Fibroblast of pulmonary artery (primary cell): ENCODE measurements at places on chromosomes 2 and 18.

DNA sequence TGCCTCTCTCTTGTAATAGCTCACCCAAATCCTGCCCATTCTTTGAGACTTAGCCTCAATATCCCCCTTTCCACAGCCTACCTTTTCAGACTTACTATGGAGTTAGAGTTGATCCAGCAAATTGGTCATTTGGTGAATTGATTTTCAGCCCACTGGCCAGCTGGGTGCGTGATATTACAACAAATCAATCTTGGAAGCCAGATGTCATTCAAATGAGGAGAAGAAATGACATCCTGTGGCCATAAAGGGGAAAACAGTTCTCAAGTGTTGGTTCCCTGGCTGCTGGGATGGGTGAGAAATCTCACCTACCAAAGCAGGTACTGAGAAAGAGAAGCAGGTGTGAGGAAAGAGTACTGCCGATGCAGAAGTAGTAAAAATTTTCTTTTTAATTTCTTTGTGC is 36.7 kb upstream of the FOXI3 start:
- DNase-seq: no peak

- DNase-seq: peak; percentile 63
Observed at GRCh38 chr18:63511285-63511684, 30.9 kb upstream of the SERPINB12 start.

GRCh38 chr2:2839393-2839781 is 508.3 kb upstream of the MYT1L start:
- DNase-seq: no peak

GRCh38 chr2:67485431-67485830 is 88.3 kb downstream of the ETAA1 start:
- peak; percentile 51 for DNase-seq

DNA sequence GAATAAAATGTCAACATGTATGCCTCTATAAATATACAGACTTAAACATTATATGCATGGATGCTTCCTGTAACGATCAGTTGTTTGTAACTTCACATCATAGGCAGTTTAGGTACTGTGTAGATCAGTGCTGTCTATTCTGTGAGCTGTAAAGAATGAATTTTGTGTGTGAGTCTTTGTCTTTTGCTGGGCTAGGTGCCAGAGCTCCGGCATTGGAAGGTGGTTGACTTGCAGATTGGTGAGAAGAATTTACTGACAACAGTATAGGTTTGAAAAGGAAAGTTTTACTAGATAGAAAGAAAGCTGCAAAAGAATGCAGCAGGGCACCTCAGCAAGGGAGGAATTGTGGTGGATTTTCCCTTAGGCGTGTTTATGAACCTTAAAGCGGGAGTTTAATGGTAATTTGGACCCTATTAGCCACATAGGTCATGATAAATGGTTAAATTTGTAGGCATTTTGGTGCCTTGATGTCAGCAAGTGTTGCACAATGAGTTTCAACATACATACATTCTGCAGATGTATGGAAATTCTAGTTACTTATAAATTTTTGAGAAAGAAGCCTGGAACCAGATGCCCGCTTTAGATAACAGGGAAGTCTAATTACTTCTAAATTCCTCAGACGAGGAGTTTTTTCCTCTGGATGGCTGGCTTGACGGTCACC is 6.7 kb upstream of the QPCT start:
- no peak for DNase-seq

- peak; percentile 92 for DNase-seq
Observed at GRCh38 chr2:241965931-241966412, 96.4 kb downstream of the RTP5 start.

GRCh38 chr2:165889158-165889557 is 64.4 kb downstream of the TTC21B start:
- no peak for DNase-seq

- DNase-seq: peak; percentile 12
Observed at GRCh38 chr2:151518802-151519201, 109.1 kb downstream of the RIF1 start.

DNA sequence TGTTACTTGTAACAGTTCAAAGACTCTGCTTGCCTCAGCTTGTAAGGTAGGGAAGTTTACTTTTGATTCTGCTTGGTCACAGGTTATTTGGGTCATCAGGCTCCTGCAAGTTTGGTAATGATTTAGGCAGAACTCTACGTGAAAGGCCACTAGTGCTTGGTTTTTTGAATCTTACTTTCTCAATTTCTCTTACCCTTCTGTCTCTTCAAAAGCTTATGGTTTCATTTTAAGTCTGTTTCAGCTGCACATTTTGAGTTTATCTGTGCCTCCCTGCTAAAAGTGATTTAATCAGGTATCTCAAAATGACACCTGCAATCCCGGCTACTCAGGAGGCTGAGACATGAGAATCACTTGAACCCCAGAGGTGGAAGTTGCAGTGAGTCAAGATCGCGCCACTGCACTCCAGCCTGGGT is 26.3 kb upstream of the MOCOS start:
- DNase-seq: no peak

DNA sequence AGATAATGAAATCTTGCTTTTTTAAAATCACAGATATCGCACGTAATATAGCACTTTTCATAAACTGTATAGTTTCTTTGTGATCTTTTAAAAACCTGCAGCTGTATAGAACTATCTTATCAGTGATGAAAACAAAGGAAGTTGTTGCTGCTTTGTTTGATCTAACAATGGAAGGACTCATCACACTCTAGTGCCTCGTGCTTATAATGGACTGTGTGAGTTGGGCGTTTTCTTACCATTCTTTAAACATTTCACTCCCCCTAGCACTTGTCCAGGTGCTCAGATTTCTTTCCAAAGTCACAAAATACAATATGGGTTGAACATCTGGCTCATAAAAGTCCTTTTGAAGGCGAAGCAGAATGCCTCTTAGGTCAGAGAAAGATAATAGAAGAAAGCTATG is 94.8 kb upstream of the SPATS2L start:
- DNase-seq: no peak

- DNase-seq: no peak
Observed at GRCh38 chr2:7007488-7007845, 90.3 kb downstream of the RNF144A start.

DNA sequence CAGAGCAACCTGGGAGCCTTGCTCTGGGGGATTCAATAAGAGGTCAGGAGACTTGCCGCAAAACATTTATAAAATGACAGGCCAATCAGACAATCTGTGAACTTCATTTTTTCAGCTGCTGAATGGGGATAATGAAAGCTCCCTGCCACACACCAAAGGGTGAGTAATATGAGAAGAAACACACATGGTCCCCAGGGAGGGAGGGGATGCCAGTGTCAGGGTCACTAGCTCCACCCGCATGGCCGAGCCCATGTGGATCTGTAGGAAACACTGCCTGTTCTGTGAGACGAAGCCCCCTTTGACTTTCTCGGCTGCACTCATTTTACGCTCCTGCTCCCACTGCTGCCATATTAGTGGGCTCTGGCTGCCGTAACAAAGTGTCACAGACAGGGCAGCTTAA is 521.0 kb upstream of the RAB6C start:
- DNase-seq: no peak

DNA sequence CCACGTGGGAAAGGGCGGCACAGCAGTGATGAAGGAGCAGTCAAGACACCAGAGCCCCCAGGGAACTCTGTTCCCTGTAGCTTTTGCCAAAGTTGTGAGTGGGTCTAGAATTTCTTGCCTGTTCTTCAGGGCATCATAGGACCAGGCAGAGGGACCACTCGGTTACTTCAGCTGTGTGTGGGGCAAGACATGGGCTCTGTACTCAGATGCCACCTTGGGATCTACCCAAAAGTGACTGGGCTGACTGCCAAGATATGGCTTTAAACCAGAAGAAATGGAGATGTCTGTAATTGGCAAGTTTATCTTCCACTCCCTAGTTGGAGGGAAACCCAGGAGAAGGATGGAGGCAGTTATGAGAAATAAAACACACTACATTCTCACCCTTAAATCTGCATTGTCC is 29.6 kb downstream of the KCNF1 start:
- DNase-seq: no peak

DNA sequence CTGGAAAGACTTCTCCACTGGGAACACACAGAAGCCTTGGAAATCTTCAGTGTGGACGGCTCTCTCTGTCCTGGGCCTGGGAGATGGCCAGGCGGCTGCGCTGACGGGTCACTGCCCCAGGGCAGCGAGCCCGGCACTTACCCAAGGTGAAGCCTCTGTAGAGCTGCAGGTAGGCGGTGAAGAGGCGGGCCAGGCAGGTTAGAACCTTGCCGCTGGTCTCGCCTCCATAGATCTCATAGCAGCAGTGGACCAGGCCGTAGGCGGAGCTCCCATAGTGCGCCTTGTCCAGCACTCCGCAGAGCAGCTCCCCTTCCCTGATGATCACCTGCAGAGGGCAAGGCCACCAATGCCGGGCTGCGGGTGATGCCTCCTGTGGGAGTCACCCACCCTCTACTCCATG is 53.0 kb downstream of the POLR1A start:
- no peak for DNase-seq

GRCh38 chr2:109350526-109350925 is 221.5 kb downstream of the SH3RF3 start:
- DNase-seq: no peak

DNA sequence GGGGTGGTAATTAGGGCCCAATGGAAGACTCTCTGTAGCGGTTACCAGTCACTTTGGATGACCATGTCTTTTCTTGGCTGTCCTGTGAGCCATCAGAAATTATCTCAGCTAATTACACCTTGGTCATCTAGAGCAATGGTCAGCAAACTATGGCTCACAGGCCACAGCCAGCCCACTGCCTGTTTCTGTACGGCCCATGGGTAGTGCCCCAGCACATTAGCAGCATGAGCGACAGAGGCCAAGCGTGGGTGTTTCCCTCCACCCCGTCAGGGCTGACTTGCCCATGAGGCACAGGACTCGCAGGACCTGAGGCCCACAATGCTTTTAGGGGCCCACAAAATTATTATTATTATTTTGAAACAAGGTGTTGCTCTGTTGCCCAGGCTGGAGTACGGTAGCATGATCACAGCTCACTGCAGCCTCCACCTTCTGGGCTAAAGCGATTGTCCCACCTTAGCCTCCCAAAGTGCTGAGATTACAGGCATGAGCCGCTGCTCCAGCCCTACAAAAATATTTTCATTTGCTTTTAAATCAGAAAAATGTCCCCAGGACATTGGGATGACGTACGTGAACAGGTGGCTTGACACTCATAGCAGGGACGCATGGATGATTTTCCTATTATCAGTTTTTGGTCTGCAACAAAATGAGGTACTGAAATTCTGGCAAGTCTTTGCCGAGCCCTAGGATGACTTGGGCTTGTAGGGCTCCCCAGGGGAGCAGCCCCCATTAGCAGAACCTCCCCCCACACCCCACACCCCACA is 29.3 kb upstream of the CEP68 start:
- DNase-seq: no peak

DNA sequence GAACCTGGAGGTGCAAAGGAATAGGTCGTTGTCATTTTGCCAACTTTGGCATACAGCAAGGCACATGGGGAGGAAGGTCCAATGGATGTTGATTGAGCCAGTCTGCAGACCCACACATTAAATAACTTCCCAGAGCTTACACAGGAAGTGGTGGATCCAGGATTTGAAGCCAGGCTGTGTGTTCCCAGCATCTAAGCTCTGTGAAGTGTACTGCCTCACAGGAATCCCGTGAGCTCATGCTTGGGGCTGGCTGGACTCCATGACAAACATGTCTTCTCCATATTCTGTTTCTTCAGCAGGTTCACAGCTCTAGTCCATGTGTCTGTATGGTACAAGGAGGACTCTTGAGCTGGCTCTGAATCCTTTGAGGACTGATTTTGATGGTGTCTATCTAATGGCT is 63.9 kb downstream of the KLHL29 start:
- DNase-seq: no peak

GRCh38 chr2:69279211-69279610 is 107.8 kb downstream of the GFPT1 start:
- DNase-seq: no peak

GRCh38 chr2:132668189-132668823 is 1.7 kb downstream of the LYPD1 start:
- no peak for DNase-seq

DNA sequence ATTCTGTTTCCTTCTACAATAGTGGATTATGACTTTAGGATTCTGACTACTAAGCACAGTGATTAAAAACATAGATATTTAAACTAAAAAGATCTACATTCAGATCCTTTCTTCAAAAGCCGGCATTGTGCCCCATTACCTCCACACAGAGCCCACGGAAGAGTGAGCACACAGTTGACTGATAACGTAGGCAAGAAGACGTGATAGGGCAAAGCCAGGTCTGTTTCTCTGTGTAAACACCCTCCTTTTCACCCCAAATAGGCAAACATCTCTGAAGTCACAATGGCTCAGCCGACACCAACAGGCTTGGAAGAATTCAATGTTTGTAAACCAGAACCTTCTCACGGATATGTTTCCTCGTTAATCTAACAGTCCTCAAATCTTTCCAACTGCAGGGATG is 302.9 kb downstream of the CMPK2 start:
- no peak for DNase-seq

DNA sequence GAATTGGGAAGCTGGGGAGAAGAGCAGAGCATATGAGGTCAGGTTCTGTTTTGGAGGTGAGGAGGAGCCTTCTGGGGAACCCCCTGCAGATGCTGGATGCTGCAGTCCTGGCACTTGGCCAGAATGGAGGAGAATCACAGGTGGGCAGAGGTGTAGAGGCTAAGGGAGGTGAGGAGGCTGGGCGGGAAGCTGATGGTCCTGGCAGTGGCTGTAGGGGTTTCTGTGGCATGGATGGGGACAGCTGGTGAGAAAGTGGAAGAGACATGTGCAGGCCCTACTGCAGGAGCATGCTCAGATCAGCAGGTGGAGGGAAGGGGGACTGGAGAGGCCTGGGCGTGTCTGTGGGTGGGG is 101.3 kb downstream of the DYSF start:
- no peak for DNase-seq

DNA sequence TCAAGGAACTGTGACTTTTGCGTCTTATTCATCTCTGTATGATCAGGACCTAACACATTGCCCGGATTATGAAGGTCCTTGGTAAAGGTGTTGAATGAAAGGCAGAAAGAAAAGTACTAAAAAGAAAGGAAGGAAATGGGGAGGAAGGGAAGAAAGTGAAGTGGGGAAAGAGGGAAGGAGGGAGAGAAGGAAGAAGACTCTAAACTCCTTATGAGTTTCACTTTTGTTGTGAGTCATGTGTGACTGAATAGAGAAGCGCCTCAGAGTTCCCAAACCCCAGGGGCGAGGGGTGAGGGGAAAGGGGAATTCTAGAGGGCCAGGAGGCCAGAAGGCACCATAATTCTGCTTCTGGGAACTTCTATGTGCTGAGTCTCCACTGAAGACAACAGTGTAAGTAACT is 30.9 kb upstream of the OSBPL6 start:
- no peak for DNase-seq

- no peak for DNase-seq
Observed at GRCh38 chr18:78913830-78914231, 65.8 kb upstream of the SALL3 start.

GRCh38 chr2:228589115-228589514 is 407.6 kb upstream of the SPHKAP start:
- DNase-seq: no peak

DNA sequence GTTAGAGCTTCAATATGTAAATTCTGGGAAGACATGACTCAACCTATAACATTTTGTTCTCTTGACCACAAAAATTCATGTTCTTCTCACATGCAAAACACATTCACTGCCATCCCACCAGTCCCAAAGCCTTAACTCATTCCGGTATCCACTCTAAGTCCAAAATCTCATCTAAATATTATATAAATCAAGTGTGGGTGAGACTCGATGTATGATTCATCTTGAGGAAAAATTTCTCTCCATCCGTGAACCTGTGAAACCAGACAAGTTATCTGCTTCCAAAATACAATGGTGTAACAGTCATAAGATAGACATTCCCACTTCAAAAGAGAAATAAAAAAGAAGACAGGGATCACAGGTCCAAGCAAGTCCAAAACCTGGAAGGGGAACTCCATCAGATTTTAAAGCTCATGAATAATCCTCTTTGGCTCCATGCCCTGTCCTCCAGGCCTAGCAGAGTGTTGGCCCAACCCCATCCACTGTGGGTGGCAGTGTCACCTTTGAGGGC is 101.3 kb downstream of the RAD51AP2 start:
- DNase-seq: peak; percentile 58
